ENCODE measurements at places on chromosomes 16 and 17.

- no peak for DNase-seq
Measured at GRCh38 chr17:59372138-59372751, 40.8 kb downstream of the YPEL2 start.

GRCh38 chr16:87608400-87608985 lies 6.2 kb downstream of the JPH3 start:
- peak; percentile 67 for DNase-seq

GRCh38 chr17:15412606-15413005 lies 54.8 kb downstream of the CDRT4 start:
- DNase-seq, result no peak

- DNase-seq, result no peak
Measured at GRCh38 chr16:47262938-47263337, 119.2 kb upstream of the NETO2 start.

DNA sequence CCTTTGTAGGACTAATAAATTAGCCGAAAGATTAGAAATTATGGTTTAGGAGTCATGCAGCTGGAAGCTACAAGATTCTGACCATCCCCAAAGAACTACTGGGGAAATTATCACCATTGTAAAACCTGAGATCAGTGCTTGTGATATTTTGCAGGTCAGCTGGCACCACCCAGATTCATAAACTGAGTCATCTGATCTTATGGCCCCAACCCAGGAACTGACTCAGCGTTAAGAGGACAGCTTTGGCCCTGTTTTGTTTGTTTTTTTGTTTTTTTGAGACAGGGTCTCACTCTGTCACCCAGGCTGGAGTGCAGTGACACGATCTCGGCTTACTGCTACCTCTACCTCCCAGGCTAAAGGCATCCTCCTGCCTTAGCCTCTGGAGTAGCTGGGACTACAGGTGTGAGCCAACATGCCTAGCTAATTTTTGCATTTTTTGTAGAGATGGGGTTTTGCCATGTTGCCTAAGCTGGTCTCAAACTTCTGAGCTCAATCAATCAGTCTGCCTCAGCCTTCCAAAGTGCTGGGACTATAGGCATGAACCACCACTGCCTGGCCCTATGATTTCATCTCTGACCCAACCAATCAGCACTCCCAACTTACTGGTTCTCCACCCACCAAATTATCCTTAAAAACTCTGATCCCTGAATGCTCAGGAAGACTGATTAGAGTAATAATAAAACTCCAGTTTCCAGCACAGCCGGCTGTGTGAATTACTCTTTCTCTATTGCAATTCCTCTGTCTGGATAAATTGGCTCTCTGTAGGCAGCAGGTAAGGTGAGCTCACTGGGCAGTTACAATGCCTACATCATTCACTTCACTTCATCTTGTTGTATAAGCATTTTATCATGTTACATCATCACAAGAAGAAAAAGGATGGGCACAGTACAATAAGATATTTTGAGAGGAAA lies 79.4 kb upstream of the KSR1 start:
- no peak for DNase-seq

DNA sequence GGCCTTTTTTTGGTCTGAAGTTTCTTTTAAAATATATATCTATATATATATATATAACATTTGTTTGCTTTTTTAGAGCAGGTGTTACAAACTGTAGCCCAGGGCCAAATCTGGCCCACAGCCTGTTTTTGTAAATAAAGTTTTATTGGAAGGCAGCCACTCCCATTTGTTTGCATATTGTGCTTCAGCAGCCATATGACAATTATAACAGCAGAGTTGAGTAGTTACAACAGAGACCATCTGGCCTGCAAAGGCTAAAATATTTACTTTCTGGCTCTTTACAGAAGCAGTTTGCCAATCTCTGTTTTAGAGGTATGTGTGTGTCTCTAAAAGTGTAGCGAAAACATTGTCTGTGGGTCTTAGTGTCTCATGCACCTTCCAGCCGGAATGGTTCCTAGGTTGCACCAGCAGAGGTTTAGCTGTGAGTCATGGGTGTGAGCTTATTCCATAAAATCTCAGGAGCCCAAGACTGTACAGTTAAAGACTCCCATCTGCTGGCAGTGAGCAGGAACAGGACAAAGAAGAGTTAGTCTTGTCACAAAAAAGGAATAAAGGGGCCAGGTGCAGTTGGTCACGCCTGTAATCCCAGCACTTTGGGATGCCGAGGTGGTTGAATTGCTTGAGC lies 23.8 kb downstream of the LCMT1 start:
- DNase-seq, result no peak

DNA sequence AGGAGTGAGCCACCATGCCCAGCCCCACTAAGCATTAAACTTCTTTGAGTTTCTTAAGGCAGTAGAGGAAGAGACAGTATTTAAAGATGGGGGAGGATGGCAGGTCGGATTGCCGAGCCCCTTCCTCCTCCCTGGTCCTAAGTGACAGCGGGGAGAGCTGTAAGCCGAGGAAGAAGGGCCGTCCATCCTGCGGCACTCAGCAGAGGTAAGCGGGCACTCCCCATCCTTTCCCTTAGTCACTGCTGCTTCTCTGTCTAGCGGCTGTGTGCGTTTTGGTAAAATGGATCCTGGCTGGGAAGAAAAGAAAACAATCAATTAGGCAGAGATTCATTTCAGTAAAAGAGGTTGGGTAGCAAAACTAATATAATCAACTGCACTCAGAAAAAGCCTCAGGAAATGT lies 13.9 kb downstream of the DNAAF1 start:
- no peak for DNase-seq

DNA sequence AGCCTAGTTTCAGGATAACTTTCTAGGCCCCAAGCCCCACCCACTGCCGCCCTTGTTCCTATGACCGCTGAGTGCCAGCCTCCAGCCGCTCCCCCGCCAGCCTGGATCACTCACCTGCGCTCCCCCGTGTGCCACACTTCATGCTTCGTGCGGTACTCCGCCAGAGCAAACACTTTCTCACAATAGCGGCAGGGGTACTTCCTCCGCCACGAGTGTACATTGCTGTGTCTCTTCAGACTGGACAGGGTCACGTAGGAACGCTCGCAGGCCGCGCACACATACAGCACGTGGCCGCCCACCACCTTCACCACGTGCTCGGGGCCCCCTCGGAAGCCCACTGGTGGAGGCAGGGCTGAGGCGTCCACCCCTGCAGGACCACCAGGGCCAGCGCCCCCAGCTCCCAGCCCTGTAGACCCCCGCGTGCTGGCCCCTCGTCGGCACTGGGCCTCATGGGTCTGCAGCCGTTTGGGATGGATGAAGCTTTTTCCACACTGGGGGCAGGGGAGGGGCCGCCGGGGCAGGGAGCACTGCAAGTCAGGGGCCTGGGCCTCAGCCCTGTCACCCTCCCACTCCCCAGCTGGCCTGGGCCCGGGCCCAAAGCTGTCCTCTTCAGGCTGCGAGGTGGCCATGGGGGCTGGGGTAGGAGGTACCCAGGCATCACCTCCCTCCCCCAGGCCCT lies 13.7 kb downstream of the ZBTB4 start:
- no peak for DNase-seq

DNA sequence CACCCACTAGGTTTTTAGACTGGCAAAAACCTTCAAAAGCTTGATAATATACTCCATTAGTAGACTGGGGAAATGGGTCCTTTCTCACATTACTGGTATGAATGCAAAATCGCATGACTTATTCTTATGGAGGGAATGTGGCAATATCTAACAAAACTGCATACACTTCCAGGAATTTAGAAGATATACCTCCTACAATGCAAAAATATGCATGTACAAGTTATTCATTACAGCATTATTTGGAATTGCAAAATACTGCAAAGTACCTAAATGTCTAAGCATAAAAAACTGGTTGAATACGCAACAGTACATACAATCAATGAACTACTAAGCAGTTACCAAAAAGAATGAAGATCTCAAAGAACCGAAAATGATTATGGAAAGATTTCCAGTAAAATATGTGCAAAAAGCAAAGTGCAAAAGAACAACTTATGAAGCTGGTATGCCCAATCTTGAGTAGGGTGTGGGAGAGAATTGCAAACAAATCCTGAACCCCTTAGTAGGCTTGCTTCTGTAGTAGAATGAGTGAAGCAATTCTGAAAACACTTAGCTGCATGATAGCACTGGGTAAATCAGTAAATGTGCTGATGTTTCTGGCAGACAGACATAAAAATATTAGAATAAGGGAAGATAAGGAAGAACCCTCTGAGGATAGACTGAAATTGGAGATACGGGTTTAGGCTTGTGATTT lies 180.1 kb downstream of the PARN start:
- DNase-seq, result no peak

DNA sequence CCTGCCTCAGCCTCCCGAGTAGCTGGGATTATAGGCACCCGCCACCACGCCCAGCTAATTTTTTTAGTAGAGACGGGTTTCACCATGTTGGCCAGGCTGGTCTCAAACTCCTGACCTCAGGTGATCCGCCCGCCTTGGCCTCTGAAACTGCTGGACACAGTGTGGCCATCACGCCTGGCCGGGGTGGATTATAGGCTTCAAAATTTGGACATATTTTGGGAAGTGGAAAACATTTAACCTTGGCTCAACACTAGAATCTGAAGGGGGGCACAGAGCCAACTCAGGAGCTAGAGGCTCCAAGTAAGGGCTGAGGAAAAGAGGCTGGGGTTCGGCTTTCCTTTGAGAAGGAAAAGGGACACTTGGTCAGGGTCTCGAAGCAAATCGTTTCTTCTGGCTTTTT lies 2.2 kb upstream of the CDK5R1 start:
- peak; percentile 34 for DNase-seq

GRCh38 chr17:62616993-62617893 lies 10.2 kb upstream of the MRC2 start:
- DNase-seq, result no peak

DNA sequence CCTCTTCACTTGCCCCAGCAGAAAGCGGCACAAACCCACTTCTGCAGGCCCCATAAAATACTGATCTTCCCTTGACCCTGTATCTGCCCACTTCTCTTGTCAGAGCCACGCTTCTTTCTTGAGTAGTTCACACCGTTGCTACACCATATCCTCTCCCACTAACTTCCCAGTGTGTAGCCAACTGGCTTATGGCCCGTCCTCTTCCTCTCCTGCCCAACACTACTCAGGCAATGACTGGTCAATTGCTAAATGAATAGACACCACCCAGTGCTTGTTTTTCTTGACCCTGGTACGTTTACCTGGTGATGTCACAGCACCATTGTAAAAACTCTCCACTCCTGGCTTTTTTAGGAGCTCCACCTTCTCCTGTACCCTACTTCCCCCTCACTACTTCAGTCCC lies 86.9 kb downstream of the NDEL1 start:
- DNase-seq, result no peak

- no peak for DNase-seq
Measured at GRCh38 chr16:79517156-79517555, 83.4 kb downstream of the MAF start.

GRCh38 chr17:76054112-76054476 lies 18.2 kb downstream of the SRP68 start:
- DNase-seq, result no peak

- no peak for DNase-seq
Measured at GRCh38 chr16:25084797-25085196, 26.7 kb upstream of the LCMT1 start.

DNA sequence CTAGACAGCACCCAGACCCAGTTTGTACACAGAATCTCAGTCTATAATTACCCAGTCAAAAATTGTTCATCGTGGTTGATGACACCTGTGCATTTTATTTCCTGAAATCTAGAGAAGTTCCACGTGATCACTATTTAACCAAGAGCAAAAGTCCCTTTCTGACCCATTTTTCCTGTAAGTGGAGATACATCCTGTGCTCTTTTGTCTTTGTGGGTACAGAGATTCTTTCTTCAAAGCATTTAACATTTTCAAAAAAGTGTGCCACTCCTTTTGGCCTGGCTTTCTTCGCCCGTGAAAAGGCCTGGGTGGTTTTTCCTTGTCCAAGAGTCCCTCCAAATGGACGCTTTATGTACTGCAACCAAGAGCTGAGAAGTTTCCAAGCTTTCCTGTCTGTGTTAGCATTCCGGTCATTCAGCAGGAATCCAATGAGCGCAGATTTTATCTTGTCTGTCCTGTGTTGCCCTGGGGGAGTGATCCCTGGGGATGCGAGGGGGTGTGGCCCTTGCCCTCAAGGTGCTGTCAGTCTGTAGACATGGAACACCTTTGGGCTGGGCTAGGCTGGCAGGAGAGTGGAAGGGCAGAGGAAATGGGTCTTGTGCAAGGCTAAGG lies 161.1 kb upstream of the CACNG5 start:
- peak; percentile 58 for DNase-seq

DNA sequence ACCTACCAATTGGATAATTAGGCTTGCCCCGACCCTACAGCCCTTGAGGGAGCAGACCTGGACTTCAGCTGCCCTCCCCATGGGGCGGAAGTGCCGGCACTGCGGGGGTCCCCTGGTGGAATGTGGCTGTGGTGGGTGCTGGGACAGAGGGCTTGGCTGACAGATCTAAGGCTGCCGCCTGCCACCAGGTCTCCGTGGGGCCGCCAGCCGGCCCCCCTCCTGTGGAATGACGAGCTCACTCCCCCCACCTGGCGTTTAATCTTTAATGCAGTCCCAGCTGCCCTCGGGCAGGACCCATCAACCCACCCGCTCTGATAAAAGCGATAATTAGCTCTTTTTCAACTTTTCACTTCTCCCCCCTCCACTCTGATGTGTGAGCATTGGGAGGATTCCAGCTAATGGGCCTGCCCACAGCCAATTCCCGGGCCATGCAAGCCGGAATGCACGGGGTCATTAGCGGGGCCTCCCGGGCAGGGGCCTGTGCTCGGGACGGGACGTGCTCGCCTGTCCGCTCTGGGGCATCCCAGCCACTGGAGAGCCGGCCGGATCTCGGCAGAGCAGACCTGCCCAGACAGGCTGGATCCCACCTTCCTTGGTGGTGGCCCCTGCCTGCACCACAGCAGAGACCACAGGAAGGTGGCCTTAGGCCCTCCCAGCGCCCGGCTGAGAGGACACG lies 28.3 kb upstream of the GOSR2 start:
- DNase-seq, result peak; percentile 55

GRCh38 chr17:82569621-82570020 lies 50.1 kb downstream of the FOXK2 start:
- no peak for DNase-seq

GRCh38 chr17:4009186-4009785 lies 45.0 kb upstream of the ATP2A3 start:
- no peak for DNase-seq

DNA sequence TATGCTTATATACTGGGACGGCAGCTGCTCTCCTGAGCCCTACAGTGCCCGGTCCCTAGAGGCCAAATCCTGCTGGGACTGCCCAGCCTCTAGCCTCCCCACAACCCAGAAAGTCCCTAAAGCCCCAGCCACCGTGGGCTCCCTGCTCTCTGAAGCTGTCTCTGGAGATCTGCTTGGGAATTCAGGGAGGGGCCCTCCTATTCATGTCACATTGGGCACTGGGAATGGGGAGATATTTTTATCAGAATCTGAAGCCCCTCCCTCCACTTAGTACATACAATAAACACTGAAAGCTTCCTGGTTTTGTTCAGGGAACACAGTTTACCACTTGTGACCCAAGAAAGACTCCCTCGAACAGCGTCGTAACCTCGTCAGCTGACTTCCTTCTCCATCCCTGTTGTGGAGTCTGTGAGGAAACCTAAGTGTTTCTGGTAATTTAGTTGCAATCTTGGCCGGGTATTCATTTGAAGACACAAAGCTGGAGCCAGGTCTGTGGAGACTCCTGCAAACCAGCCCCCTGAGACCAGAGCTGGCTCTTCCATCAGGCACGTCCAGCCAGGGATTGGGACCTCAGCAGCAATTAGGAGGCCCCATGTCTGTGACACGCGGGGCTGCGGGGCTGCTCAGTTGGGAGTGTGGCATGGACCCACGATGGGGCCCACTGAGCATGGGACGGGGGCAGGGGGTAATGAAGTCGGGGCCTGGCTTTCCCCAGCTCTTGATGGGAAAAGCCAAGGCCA lies 38.5 kb downstream of the PGS1 start:
- DNase-seq, result no peak

Data from mesothelial cell of epicardium (in vitro differentiated cells).